ENCODE measurements at places on chromosomes 1 and 21.

GRCh38 chr1:27161594-27161993 lies 6.7 kb upstream of the SLC9A1 start:
- DNase-seq, result no peak

DNA sequence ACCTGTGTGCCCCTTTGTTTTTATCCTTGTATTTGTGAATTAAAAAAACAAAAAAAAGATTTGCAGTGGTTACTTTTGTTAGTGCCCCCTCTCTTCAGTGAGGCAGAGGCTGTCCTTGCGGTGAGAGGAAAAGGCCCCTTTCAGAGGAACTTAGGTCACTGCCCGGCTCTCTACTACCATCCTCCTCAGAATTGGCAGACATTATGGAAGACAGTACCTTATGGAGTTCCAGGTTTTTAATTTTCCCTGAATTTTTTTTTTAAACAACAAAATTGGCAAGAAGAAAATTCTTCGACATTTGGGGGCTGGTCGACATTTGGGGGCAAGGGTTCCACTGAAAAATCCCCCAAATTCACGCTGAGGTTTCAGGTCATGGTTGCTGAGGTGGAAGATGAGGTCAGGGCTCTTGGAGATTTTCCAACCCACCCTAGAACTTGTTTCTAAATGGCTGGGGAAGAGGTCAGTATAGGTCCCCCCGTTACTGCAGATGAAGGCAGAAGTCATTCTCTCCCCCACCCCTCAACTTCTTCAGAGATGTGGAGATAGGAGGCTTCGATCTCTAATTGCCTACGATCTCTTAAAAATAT lies 5.3 kb downstream of the RXFP4 start:
- no peak for DNase-seq

DNA sequence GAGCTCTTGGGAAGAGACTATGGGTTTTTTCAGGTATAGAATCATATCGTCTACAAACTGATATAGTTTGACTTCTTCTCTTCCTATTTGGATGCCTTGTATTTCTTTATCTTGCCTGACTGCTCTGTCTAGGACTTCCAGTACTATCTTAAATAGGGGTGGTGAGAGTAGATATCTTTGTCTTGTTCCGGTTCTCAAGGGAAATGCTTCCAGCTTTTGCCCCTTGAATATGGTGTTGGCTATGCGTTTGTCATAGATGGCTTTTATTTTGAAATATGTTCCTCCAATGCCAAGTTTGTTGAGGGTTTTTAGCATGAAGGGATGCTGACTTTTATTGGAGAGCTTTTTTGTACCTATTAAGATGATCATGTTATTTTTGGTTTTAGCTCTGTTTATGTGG lies 170.3 kb downstream of the PTGER3 start:
- no peak for DNase-seq

GRCh38 chr1:65558215-65558614 lies 137.7 kb downstream of the LEPR start:
- no peak for DNase-seq

- DNase-seq, result no peak
Observed at GRCh38 chr1:209202830-209203532, 380.5 kb upstream of the CAMK1G start.

GRCh38 chr1:181354865-181355264 lies 128.5 kb upstream of the CACNA1E start:
- DNase-seq, result no peak
